ENCODE measurements at places on chromosomes 2 and 18. TPM values are rescaled to one million over a fixed set of nuclear protein-coding genes. Genes with fewer than 3 reads are reported as not detected.

DNA sequence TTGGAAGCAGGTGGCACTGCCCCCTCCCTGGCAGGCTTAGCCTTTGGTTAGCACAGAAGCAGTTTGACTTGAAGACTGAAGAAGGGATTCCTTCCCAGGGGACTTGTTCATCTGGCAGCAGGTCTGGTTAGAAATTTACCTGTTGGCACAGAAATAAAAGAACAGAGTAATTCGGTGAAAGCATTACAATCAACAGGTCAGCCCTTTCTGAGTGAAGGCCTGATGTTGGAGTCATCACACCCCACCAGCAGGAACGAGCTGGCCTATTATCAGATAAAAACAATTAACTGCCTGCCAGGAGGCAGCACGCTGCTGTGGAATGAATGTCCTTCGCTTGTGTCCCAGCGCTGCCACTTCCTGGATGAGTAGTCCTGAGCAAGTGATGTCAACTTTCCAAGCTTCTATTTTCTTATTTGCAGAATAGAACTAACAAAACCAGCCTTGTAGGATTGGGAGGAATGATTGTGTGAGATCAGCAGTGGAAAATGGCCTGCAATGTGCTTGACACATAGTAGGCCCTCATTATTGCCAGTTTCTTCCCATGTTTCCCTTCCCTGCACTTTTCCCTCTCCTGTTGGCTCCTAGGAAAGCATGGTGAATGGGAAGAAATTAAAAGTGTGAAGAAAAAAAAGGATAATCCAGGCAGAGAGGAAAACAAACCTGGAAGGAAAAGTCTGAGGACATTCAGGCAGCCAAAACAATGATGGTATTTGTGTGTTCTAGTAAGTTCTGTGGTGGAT is 29.0 kb downstream of the LGALSL start:
- DNase-seq = peak; percentile 87

- DNase-seq = no peak
Observed at GRCh38 chr2:71858071-71858470, 289.6 kb downstream of the CYP26B1 start.

ABHD1 gene
- total RNA-seq = 1.1 TPM

DNA sequence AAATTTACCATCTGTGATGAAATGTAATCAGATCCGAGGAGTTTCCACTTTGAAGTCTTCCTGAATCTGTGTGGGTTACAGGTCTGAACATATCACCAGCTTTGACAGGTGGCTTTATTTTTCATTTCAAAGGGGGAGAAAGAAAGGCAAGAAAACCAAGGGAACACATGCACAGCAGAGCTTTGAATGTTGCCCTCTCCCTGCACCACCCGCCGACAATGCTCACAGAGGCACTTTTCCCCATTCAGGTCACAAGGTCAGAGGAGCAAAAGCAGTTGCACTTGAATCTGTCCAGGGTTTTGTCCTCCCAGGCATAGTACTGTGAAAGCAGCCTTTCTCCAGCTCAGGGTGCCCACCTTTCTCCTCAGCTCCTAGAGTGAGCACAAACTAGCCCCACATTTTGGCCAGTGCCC is 130.2 kb downstream of the OSR1 start:
- DNase-seq = no peak

TGFBRAP1 gene
- 11.2 TPM for total RNA-seq

DNA sequence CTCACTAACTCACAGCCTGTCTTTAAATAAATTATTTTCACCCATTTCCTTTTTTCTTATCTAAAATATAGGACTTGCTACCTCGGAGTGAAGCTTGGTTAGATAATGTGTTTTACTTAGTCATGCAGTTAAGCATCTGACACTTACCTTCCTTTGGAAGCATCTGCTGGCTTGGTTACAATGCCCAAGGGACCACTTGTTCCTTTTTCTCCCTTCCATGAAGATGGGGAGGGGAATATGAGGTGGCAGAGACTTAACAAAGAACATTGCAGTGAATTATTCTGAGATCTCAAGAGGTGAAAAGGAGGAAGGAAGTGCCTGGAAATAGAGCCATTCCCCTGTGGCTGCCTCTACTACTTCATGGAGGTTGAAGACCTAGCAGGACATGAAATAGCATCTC is 145.4 kb upstream of the FOSL2 start:
- DNase-seq = no peak

GRCh38 chr2:207201416-207201815 is 35.7 kb upstream of the KLF7 start:
- no peak for DNase-seq

- DNase-seq = no peak
Observed at GRCh38 chr2:42359965-42360483, 993 bp downstream of the COX7A2L start.

ZAP70 gene
- total RNA-seq = 6.1 TPM

- no peak for DNase-seq
Observed at GRCh38 chr2:148027822-148028221, 6.9 kb downstream of the MBD5 start.

DNA sequence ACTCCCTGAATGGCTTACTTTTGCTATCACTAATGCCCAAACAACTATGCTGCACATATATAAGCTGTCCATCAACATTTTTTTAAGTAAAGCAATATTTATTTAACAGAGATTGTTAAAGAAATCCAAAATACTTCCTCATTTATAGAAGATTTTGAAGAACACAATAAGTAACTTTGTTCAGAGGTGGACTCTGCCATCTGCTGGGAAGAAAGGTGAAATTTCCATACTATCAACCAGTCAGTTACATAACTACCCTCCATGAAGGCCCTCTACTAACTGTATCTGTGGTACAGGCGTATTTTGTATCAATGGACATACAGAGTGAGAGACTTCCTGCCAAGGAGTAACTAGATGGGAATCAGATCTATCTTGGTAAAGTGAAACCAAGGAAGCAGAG is 106.0 kb downstream of the DTNB start:
- DNase-seq = peak; percentile 40
